GM12878 (cell line): ENCODE measurements at places on chromosomes 4 and X.

DNA sequence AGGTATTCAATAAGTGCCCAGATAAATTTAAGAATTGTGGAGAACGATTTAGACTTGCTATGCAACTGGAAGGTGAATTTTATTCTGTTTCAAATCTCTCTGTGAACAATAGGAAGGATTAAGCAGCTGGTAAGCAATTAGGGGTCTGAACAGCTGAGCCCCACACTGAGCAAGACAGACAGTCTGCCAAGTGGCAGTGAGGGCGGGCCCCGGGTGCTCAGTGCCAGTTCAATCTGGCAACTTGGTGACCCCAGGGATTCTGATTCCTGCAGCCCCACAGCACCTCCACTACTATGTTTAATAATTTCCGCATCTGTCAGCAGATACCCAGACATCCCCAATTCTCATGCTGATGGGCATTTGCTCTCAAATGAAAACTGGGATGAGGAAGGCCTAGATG lies 317.3 kb downstream of the PPP1R2C start:
- no peak for DNase-seq

GRCh38 chr4:39823191-39823590 lies 125.3 kb downstream of the UBE2K start:
- DNase-seq, result no peak

DNA sequence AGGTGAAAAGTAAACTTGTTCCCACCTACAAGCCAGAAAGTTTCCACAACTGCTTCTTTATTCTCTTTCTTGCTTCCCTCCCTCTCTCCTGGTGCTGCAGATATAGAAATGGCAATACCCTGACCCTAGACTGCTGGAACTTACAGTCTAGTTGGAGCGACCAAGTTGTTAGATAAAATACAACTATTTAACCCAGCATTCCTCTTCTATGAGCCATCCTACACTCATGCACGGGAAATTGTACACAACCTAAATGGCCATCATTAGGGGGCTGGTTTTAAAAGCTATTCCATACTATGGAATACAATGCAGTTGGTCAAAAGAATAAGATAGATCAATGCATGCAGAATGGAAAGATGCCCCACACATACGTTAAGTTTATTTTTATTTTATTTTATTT lies 41.1 kb downstream of the PJA1 start:
- no peak for DNase-seq

GRCh38 chr4:7364979-7365378 lies 69.8 kb downstream of the PSAPL1 start:
- no peak for DNase-seq

DNA sequence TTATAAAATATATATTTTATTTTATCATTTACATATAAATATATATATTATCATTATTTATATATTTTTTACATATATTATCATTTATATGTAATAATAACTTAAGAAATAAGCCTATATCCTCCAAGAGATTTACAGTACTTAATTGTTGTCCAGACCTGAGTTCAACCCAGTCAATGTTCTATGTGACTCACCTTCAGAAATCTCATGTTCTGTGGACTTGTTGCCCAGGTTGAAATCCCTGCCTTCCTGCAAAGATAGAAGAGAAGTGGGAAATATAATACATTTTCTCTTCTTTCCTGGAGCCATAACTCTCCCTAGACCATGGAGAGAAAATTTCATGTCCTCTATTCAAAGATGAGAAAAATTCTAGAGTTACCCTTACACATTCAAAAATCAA lies 247.3 kb downstream of the PARM1 start:
- no peak for DNase-seq

DNA sequence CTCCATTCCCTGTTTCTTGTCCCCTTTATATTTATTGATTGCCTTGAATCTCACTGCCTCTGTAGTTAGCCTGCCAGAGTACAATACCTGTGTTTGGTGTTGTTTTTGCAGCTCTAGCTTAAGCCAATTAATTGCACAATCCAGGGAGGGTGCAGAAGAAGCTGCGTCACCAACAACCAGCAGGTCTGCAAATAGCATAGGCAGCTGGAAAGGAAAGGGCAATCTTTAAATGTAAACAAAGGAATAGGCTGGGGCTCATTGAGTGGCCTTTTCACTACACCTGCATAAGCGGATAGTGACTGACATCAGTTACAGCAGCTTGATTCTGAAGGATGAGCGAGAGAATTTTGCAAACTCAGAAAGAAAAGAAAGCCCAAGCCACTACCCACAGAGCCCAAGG lies 106.8 kb upstream of the RAI2 start:
- DNase-seq, result no peak

GRCh38 chr4:123956204-123956603 lies 559.6 kb downstream of the SPRY1 start:
- no peak for DNase-seq

GRCh38 chrX:151901826-151902225 lies 10.9 kb upstream of the MAGEA4 start:
- DNase-seq, result no peak

GRCh38 chrX:9071031-9071650 lies 37.2 kb upstream of the FAM9B start:
- DNase-seq, result no peak

- DNase-seq, result no peak
These were observed 37.9 kb upstream of the SORBS2 start for GRCh38 chr4:185849664-185850550.

DNA sequence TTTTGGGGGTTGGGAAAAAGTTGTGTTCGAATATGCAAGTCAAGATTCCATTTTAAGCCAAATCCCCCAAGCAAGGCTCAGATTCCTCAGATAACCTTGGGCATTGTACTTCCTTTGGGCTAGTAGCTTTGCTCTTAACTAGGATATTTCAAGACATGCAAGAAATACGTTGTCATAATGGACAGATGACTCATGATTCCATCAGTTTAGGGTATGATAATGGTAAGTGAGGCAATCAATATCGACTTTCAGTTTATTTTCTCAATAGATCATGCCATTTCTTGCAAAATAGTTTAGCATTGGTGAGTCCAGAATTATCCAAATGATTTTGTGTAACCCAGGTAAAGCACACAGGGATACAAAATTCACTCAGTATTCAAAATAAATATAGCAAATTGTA lies 25.4 kb downstream of the CFAP299 start:
- DNase-seq, result no peak

- DNase-seq, result no peak
These were observed 4.6 kb downstream of the HCFC1 start for GRCh38 chrX:153966841-153967535.

DNA sequence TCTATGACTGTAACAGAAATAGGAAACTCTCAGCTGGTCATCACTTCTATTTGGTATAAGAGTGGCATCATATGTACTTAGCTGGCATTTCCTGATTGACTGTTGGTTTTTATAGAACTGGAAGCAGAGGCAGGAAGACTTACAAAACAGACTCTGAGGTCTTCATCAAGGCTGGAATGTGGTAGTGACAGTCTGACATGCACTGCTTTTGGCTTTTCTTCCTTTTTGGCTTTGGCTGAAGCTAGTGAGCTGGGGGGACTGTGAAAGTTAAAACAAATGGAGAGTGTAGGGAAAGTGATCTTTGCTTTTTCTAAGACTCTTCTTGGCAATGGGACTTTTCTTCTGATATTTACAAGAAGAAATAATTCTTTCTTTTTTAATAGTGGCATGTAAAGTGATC lies 121.1 kb upstream of the SLC4A4 start:
- no peak for DNase-seq

DNA sequence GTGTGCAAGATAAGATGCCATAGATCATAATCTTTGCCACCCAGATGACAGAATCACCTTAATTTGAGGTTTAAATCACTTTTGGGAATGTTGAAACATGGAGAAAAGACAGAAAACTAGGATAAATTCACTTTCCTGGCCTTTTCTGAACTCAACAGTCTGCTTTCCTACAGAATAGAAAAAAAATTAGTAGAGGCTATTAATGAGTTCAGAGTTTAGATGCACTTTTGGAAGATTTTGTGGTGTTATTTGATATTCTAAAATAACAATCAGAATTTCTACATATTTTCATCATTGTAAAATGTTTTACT lies 195.9 kb downstream of the CAMK2D start:
- no peak for DNase-seq

DNA sequence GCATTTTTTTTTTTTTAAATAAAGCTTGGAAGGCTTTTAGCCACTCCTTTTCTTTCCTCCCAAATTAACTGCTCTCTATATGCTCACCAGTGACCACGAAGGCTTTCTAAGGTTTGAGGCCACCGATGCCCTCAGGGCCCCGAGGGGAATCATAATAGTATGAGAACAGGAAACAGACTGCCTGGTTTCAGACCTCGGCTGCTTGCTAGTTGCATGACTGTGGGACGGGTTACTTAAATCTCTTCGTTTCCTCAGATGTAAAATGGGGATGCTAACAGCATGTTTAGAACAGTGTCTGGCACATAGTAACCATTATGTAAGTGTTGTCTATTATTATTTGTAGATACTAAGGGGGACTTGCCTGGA lies 3.6 kb downstream of the LINC00632 start:
- DNase-seq, result no peak

- peak; percentile 97 for DNase-seq
These were observed 26.0 kb upstream of the BMP2K start for GRCh38 chr4:78749972-78750727.
